Activated CD4-positive, alpha-beta memory T cell treated with anti-CD3 and anti-CD28 coated beads for 36 hours (primary cell): ENCODE measurements at places on chromosomes 3 and 15. TPM values are rescaled to one million over a fixed set of nuclear protein-coding genes. Genes with fewer than 3 reads are reported as not detected.

GOLGA6L9 gene
- 1.9 TPM for total RNA-seq

APOD gene
- 0.59 TPM for total RNA-seq

TM4SF18 gene
- total RNA-seq: not detected

IMPG2 gene
- 0.12 TPM for total RNA-seq

INAFM2 gene
- 7.4 TPM for total RNA-seq

EFCC1 gene
- 0.12 TPM for total RNA-seq

ACKR2 gene
- total RNA-seq: 0.74 TPM

SLC24A5 gene
- not detected for total RNA-seq

CHAC1 gene
- 22.3 TPM for total RNA-seq

MNS1 gene
- total RNA-seq: 0.36 TPM

PAK6 gene
- 0.69 TPM for total RNA-seq

VEPH1 gene
- total RNA-seq: not detected
